Stimulated activated CD4-positive, alpha-beta T cell treated with anti-CD3 and anti-CD28 coated beads, TNF-alpha, amount 100 ng/mL, for 48 hours (primary cell): ENCODE measurements at places on chromosomes 4 and X.

- DNase-seq, result no peak
Observed at GRCh38 chrX:139844884-139845283, 88.0 kb downstream of the ATP11C start.

DNA sequence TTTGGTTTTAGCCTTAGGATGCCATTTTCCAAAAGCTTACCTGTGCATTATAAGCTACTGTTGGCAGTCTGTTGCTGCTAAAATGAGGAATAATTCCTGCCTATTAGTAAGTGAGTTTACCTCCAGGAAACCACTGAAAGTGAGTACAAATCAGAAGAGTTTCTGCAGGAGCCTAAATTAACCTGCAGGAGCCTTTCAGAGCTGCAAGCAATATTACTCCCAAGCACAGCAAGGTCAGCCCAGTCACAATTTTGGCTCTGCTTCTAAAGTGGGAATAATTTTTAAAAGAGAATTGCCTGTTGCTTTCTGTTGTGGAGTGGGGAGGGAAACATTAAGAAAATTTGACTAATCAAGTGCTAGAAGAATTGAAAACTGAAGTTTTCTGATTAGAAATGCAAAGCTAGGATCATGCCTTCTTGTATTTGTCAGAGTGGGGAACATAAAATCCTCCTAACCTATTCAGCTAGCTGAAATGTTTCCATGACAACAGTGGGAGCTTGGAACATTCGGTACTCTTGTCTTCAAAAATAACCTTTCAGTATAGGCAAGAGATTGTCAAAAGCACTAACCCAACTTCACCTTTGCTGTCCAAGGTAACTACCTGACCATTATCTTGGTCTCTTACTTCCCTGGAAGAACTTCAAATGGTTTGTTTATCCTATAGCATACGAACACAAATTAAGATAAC, 193.2 kb downstream of the COMMD8 start:
- no peak for DNase-seq

DNA sequence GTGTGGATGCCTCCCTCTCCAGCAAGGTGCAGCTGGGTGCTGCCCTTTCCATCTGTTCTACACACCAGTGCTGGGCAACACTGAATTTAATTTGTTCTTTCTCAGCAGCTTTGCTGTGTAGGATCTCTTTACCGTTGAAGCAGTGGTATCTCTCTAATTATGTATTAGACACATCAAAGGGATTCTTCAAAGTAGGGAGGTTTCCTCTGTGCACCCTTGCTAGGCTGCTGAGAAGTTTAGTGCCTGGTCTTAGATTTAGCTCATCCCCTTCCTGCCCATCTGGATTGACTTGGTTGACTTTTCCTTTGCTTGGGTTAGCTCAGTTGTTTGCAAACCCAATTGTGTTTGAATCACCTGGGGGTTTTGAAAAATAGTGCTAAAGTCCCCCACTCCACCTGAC, 27.8 kb upstream of the LDB2 start:
- no peak for DNase-seq

- DNase-seq, result no peak
Observed at GRCh38 chr4:74608151-74608949, 163.4 kb downstream of the AREG start.

- DNase-seq, result no peak
Observed at GRCh38 chr4:3285558-3286334, 7.1 kb upstream of the RGS12 start.
